Substantia nigra (tissue), 51 donors: ENCODE measurements at places on chromosomes 1 and 21.

DNA sequence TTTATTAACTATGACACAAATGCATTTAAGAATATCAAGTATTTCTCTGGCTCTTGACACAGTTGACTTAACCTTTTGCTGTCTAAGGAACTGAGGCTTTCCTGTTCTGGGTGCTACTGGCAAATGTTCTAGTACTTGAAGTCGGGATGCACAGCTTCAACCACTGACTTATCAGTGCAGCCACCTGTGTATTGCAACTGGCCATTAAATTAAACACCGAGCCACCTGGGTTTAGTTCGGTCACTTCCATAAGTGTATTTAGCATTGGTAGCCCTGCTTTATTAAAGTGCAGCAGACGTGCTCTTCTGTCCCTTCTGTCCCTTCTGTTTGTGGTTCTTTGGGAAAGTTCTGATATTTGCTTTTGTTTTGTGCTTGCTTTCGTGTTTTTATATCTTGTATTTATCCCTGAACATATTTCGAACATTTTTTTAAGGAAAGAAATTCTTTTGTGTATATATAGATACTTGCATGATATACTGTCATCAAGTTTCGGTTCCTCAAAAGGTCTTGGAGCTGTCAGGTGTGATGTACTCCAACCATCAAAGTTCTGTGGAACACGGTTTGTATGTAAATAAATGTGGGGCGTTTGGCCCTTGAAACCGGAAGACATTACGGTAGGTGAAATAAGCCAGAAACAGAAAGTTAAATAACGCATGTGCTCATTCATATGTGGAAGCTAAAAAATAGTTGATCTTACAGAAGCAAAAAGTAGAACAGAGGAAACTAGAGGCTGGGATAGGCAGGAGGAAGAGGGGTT, 297.9 kb upstream of the GREM2 start:
- no peak for DNase-seq

- no peak for DNase-seq
Measured at GRCh38 chr1:17776426-17776825, 21.3 kb downstream of the ACTL8 start.

GRCh38 chr1:243179720-243180119, 75.4 kb downstream of the CEP170 start:
- DNase-seq: no peak

DNA sequence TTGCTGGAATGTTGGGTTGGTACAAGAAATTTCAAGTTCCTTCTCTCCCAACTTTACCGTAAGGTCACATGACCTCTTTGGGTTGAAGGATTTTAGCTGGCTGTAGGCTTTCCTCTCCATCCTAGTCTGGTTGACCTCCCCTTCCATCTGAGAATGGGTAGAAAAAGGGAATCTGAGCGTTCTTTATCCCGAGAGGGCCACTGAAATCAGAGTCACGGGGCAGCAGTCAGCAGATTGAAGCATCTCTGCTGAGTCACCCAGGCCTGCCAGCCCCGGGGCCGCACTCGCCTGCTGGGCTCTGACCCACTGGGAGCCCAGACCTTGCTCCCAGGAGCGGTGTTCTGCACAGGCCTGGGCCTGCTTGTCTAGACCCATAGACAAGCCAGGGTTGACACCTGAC, 31.0 kb downstream of the TMCC2 start:
- DNase-seq: peak; percentile 60

GRCh38 chr1:196774175-196774574, 465 bp upstream of the CFHR3 start:
- no peak for DNase-seq

DNA sequence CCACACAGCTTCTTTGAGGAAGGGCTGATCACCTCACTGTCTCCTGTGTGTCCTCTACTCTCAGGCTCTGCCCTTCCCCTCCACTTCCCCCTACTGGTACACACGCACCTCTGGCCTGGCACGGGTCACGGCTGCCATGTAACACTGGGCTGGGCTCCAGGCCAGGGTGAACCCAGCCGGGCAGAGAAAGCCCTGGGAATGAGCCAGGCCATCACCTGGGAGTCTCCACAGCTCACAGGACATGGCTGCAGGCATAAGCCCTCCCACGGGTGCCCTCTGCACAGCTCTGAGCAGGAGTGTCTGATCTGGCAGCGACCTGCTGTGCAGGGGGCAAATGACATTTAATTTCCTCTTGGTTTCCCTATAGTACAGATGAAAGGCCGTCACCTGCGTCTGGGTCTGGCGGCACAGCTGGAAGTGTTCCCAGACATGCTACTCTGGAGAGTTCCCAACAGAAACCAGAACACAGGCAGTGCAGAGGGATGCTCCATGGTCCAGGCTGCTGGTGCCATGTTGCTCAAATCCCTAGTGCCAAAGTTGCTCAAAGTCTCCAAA, 61.2 kb downstream of the ERI3 start:
- no peak for DNase-seq

DNA sequence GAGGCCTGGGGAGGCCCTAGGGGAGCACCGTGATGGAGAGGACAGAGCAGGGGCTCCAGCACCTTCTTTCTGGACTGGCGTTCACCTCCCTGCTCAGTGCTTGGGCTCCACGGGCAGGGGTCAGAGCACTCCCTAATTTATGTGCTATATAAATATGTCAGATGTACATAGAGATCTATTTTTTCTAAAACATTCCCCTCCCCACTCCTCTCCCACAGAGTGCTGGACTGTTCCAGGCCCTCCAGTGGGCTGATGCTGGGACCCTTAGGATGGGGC, 5.2 kb downstream of the ELF3 start:
- no peak for DNase-seq

DNA sequence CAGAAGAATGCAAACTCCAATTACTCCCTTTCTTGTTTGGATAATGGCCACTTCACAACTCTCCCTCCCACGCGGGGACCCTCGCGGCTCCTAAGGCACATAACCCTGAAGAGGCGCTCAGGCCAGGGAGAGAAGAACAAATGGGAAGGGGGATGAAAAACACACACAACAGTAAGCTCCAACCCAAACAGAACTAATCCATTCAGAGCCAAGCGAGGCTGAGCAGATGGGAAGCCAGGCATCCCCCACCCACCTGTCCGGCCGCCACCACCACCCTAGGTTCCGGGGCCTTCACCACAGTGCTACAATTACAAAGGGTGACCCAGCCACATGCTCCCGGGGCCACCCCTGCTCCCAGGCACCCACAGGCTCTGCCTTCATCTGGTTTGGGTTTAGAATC, 101.5 kb downstream of the MRPL37 start:
- no peak for DNase-seq

DNA sequence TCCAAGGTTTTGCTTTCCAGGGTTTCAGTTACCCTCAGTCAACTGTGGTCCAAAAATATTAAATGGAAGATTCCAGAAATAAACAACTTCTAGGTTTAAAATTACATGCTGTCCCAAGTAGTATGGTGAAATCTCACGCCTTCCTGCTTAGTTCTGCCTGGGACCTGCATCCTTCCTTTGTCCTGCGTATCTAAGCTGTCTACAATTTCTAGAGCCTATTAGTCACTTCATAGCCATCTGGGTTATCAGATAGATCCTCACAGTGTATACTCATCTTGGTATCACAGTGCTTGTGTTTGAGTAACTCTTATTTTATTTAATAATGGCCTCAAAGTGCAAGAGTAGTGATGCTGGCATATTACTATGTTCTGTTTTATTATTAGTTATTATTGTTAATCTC, 157.7 kb downstream of the ROR1 start:
- DNase-seq: no peak

DNA sequence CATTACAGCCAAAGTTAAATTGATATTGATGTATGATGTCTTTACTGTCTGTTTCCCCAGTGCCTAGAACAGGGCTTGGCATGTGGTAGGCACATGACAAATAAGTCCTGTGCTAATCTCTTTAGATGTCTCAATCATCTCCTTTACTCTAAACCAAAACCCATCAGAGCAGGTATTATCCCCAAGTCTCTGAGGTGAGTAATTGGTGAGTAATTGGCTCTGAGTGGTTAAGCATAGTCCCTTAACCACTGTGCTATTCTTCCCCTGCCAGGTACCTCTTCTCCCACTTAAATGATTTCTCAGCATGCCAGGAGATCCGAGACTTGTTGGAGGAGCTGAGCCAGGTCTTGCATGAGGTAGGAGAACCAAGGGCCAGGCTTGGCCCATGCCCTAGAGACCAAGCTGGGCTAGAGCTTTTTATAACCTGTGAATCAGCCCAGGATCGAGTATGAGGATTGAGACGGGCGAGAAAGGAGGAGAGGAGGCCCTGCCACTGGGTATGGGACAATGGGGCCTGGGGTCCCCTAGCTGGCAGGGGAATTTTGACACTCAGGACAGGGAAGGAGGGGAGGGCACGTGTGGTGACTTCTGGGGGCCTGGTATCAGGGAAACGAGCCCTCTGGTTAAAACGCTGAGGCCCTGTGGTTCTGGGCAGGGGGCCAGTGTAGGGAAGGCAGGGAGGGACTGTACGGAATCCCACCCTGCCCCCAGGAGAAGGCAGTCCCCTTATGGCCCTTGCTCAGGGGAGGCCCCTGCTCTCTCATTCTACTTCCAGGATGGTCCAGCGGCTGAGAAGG, 4.5 kb downstream of the CNKSR1 start:
- DNase-seq: no peak

- no peak for DNase-seq
Measured at GRCh38 chr1:171219346-171220080, 28.8 kb upstream of the FMO1 start.

DNA sequence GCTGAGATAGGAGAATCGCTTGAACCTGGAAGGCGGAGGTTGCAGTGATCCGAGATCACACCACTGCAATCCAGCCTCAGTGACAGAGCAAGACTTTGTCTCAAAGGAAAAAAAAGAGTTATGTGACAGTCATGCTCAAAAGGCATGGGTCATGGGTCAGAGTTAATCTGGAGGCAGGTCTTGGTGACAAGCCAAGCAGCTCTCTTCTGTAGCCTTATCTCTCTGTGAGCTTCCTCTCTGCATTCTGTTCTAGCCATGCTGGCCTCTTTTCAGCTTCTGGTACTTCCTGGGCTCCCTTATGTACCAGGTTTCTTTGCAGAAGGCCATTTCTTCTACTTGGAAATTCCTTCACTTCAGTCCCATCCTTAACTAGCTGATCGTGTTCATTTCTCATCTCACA, 63.6 kb downstream of the NGF start:
- DNase-seq: no peak

DNA sequence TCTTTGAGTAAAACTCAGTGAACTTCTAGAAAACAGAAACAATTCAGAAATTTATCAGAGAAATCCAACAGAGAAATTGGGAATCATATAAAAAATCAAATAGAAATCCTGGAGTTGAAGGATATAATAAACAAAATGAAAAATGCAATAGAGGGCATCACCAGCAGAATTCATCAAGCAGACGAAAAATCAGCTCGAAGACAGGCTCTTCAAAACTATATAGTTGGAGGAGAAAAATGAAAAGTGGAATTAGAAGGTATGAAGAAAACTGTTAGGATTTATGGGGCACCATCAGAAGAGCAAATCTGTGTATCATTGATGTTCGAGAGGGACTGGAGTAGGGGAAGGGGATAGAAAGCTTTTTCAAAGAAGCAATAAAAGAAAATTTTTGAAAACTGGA, 121.5 kb upstream of the GPR52 start:
- no peak for DNase-seq

- no peak for DNase-seq
Measured at GRCh38 chr1:5389101-5389885, 602.9 kb downstream of the NPHP4 start.

- no peak for DNase-seq
Measured at GRCh38 chr1:25355841-25356395, 17.8 kb downstream of the TMEM50A start.

GRCh38 chr21:45109831-45110492, 35.6 kb downstream of the ADARB1 start:
- no peak for DNase-seq

DNA sequence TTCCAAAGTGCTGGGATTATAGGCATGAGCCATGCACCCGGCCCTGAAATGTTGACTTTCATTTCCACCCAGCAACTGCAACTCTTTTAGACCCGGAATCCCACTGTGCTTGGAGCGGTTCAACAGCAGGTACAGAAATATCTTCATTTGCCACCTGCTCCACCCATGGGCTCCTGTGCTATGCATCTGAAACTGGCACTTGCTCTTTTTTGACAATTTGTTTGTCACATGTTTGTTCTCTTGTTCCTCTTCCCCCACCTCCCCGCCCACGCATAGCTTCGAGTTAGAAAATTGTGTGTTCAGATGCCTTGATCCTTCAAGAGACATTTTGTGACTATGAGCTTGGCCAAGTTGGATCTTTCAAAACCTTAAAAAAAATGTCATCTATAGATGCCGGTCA, 2.4 kb upstream of the IFNLR1 start:
- DNase-seq: peak; percentile 34

GRCh38 chr1:205210756-205211168, 740 bp downstream of the DSTYK start:
- DNase-seq: peak; percentile 74
